ENCODE measurements at places on chromosomes 2 and 18.

DNA sequence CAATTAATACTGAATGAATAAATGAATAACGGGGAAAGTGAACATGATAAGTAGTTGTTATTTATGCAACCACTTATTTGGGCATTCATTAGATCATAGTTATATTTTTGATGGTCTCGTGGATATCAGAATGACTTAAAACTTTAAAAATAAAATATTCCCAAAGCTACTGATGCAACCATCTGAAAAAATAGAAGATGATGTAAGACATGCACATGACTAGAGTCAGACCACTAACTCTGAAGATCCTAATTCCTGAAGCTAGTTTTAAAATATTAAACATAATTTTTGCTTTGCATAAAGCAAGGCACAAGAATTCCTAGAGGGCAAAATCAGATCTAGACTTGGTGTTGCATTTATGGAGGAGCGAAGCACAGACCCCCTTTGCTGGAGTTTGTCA lies 616.1 kb downstream of the IRS1 start:
- DNase-seq, result no peak

GRCh38 chr18:70024829-70025228 lies 77.2 kb upstream of the CD226 start:
- no peak for DNase-seq

- DNase-seq, result no peak
These were observed 136.9 kb downstream of the EPHA4 start for GRCh38 chr2:221435171-221435570.

GRCh38 chr18:31420524-31420923 lies 27.0 kb upstream of the DSG3 start:
- DNase-seq, result no peak

GRCh38 chr2:25548601-25549000 lies 124.8 kb downstream of the DTNB start:
- no peak for DNase-seq

DNA sequence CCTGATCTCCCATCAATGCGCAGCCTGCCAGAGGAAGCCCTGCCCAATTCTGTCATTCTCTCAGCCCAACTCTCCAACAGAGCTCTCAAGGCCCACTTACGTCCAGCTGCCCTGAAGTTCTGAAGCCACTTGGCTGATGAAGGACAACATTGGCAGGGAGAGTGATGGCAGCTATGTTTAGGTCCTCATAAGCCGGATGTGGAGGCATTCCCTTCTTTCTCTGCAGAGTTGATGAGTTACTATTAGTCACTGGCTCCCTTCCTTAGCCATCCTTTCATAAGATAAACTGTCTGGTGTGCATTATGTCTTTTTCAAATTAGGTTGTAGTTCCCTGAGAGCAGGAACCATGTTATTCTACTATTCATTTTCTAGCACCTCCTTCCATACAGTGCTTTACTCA lies 22.5 kb upstream of the TACR1 start:
- no peak for DNase-seq

DNA sequence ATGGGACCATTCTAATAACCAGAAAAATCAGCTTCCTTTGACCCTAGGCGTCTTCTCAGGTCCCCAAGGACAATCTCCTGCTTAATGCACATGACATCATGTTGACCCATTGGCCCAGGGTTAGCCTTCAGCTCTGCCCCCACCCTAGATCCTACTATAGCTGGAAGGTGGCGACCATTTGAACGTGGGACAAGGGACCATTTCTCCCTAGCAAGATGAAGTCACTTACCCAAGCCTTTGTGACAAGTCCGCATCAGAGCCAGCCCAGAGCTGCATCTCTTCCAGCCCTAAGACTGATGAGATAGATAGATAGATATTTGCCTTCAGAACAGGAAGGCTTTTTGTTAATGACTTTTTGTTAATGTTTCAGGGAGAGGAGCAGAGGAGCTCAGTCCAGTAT lies 28.2 kb upstream of the TAF1B start:
- DNase-seq, result no peak

- DNase-seq, result no peak
These were observed 9.2 kb downstream of the DNMT3A start for GRCh38 chr2:25332571-25332970.

GRCh38 chr18:9941103-9941502 lies 27.3 kb downstream of the VAPA start:
- DNase-seq, result no peak

DNA sequence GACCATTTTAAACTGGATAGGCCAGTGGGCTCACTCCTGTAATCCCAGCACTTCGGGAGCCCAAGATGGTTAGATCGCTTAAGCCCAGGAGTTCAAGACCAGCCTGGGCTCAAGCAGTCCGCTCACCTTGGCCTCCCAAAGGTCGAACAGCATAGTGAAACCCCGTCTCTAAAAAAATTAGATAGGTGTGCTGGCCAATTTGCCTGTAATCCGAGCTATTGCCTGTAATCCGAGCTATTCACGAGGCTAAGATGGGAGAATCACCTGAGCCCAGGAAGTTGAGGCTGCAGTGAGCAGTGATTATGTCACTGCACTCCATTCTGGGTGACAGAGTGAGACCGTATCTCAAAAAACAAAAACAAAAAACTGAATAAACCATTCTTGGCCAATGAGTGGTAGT lies 52.6 kb upstream of the EMILIN2 start:
- no peak for DNase-seq

- no peak for DNase-seq
These were observed 8.4 kb upstream of the NTSR2 start for GRCh38 chr2:11678306-11678960.

DNA sequence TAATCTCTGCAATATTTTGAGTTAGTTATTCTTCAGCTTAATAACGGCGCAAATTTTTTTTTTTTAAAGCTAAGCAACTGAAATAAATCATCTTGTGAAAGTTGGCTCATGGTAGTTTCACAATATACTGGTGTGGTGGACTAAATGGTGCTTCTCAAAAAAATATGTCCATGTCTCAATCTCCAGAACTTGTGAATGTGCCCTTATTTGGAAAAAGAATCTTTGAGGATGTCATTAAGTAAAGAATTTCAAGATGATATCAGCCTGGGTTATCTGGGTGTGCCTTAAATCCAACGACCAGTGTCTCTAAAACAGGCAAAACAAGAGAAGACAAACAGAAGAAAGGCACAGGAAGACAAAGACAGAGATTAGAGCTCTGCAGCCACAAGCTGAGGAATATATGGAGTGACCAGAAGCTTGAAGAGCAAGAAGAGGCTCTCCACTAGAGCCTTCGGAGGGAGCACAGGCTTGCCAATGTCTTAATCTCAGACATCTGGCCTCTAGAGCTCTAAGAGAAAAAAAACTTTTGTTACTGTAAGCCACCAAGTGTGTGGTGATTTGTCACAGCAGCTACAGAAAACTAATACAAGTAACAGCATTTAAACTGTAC lies 71.4 kb downstream of the HNMT start:
- DNase-seq, result no peak

DNA sequence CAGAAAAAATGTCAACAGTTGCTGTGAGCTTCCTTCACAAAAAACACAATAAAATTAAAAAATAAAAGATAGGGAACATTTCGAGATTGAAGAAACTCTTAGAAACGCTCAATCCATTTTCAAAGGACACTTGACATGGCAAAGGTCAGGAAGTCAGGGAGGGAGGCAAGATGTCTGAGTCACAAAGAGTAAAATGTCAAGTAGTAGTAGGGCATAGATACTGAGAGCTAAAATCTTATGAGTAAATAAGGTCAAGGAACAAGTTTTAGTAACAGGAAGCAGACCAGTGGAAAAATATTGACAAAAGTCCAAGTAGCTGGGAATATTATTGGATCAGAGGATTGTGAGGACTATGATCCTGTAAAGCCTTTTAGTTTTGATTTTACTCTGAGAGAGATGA lies 495.6 kb downstream of the TMX3 start:
- DNase-seq, result no peak

GRCh38 chr2:179096090-179096489 lies 46.2 kb upstream of the CCDC141 start:
- no peak for DNase-seq

- no peak for DNase-seq
These were observed 17.6 kb downstream of the AFF3 start for GRCh38 chr2:100124761-100125160.

- DNase-seq, result no peak
These were observed 374.7 kb downstream of the TRIB2 start for GRCh38 chr2:13091455-13091854.

DNA sequence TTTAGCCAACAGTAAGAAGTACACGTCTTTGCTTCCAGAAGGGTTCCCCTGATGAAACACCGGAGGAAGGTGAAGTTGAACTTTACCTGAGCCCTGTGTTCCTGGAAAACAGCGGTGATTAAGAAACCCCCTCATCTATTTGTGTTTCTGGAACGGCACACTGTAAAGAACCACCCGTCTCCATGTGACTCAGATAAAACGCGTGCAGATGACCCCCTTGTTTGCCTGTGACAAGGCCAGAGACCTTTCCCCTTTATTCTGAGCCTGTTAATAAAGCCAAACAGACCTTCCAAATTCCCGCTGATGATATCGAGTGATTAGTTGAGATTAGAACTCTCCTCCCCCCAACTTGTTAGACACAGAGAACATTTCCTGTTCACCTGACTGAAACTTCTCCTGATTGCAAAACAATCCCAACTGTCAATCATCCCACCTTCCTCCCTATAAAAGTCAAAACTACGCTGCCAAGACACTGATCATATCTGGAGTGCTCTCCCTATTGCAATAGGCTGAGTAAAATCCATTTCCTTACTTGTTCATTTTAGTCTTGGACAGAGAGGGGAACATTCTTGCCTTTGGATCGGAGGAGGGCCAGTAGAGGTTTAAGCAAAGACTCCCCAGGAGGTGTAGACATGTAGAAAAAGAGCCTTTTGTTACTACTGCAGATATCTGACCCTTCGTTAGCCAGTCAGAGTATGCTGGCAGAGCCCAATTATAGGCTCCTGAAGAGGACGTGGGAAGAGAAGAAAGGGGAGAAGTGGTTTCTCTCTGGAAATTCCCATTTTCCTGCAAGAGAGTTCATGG lies 914 bp upstream of the IWS1 start:
- peak; percentile 43 for DNase-seq

DNA sequence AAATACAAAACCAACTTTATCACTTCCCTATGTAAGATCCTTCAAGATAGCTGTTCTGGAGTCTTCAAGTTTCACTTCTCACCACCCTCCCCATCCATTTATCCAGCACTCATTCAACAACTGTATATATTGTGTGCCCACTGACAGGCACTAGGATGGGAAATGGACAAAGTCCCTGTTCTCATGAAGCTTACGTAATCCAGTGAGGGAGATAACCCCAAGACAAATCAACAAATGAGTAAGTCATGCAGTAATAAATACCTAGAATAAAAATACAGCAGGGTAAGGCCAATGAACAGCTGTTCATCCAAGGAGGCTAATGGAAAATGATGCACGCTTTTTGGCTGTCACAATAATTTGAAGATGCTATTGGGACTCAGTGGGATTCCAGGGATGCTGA lies 133.8 kb downstream of the MEMO1 start:
- no peak for DNase-seq

GRCh38 chr18:48133671-48134251 lies 203.3 kb upstream of the SMAD2 start:
- no peak for DNase-seq

DNA sequence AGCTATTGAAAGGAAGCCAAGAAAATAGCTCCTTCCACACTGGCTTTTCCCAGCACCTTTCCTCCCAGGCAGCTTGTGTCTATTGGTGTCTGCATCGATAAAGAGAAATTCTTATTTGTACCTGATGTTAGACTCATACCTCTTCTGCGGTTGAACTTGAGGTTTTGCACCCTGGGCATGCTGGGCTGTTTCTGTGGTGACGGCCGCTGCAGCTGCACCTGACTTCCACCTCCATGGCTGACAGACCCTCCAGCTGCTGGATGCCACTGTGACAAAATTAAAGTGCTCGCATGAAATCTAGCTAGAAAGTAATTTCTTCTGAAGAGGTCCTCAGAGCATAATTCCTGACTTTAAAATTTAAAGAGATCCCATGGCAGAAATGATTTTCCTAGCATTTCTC lies 6.6 kb downstream of the FECH start:
- DNase-seq, result no peak

- no peak for DNase-seq
These were observed 44.9 kb downstream of the PARD6G start for GRCh38 chr18:80202264-80202998.

DNA sequence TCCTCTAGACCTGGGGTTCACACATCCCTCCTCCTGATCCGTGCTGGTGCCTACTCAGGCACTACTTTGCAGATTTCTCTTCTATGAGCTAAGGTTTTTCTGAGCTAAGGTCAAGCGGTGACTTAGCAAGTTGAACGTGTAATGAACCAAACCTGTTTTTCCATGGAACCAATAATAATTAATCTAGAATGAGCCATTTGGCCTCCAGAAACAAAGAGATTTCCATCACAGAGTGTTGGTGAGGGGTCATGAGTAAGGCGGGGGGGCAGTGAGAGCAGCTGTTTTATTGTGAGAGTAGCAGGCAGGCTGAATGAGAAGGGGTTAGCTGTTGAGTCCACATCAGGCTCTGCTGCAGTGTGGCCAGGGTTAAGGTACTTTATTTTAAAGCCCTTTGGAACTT lies 112.0 kb upstream of the FOSL2 start:
- DNase-seq, result no peak

- DNase-seq, result no peak
These were observed 45.7 kb downstream of the CCDC102B start for GRCh38 chr18:68843473-68844089.

DNA sequence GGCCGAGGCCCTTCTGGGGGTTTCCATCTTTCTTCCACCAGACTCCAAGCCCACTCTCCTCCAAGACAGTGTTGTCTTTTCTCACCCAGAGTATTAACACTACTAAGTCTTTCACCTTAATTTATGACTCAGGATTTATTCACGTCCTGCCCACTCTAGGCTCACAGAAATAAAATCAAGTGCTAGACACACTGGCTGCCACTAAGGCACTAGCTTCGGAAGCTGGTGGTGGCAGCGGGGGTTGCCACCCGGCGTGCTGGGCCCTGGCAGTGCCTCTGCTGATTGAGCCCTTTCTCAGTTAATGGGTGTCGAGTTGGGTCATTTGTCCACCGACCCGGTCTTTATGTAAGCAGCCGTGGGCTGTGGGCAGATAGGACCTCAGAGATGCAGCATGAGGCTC lies 93.6 kb upstream of the FZD5 start:
- no peak for DNase-seq

DNA sequence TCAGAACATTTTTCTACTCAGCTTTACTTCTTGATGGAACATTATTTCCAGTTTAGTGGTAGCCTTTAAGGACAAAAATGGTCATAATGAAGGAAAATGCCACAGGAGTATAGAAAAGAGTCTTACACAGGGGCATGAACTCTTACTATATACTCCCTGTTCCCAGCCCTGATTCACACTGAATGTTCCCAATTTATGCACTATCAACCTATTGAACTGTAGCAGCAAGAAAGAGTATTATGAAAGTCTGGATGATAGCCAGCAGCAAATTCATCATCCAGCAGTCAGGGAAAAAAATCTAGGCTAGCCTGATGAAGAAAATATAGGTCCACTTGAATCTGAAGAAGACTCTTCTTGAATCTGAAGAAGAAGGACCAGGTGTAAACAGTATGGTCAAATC lies 1170.3 kb upstream of the CHAC2 start:
- DNase-seq, result no peak

DNA sequence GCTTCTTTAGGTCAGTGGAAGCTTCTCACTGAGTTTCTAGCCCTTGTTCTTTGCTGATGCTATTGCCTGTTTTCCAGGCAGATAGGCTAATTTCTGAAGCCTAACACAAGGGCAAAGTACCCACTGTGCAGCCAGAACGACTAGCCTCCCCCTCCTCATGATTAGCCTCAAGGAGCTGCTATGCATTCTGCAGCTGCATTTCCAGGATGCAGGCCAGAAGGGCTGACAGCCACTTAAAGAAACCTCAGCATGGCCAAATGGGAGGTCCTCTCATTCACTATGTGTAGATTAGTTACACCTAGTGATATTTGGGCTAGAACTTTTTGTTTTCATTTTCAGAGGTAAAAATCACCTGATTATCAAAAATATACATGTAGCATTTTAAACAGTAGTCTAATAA lies 216.0 kb downstream of the RAD51AP2 start:
- DNase-seq, result no peak
